ENCODE measurements at places on chromosomes 2 and 18.

DNA sequence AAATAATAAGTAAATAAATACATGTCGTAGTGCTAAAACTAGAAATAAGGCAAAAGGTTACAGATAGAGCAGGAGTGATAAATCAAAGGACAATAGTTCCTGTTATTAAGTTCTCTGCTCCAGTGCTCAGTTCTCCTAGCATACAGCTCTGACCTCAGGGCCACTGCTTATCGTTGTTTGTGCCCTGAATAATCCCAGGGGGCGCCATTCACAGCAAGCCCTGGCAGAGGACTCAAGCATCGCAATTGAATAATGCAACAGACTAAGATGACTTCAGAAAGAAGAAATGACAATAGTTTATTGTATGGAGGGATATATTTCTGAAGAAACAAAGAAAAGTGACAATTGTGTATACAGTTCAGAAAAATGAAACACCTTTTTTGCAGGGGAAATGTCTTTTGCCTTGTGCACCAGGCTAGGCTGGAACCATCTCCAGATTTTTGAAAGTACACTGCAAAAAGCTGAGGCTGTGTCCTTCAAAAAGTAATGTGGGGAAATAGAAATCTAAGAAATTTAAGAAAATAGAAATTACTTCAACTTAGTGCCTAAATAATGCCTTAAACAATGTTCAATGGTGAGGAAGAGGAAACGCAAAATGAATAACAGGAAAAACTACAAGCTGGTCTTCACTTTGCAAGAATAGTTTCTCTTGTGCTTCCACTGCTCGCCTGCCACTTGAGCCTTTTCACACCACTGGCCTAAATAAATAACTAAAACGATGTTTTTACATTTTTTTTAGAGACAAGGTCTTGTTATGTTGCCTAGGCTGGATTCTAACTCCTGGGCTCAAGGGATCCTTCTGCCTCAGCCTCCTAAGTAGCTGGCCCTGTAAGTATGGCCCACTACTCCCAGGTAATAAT, 19.0 kb upstream of the CCNYL1 start:
- peak; percentile 35 for DNase-seq

- DNase-seq = no peak
These were observed 85.9 kb upstream of the RTN4 start for GRCh38 chr2:55136138-55136541.

DNA sequence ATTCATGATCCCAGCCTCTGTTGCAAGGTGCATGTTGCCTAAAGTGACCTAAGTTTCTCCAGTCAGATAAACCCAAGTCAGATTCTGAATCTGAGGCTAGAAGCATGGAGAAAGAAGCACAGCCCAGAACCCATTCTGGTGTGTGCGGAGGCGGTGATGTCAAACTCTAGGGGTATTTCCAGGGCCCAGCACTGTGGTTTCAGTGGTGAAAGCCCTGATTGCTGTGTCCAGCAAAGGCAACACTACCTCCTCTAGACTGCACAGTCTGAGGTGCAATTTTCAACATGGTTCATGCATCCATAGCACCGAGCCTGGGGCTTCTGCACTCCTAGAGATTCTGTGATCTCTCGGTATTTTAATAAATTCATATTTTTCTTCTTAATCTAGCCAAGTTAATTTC, 264.8 kb upstream of the KLHL29 start:
- no peak for DNase-seq

DNA sequence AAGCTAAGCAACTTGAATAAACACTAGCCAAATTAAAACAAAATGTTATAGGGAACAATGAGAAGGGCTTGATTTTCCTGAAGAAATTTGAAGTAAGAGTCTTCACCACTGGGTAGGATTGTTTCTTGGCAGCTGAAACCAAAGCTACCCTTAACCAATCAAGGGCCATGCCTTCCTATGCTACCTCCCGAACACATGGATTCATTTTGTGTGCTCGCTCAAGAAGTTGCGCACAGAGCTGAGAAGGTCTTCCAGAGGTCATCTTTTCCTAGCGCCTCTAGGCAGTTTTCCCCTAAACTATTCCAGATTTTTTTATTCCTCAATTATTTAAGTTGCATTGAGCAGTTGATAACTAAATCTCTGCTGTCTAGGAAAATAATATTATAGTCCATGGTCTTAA, 264.6 kb downstream of the RBM43 start:
- no peak for DNase-seq

GRCh38 chr18:76347341-76347740, 147.7 kb downstream of the ZNF516 start:
- DNase-seq = no peak

- no peak for DNase-seq
These were observed 12.5 kb downstream of the HDLBP start for GRCh38 chr2:241302759-241303651.

- no peak for DNase-seq
These were observed 113.7 kb upstream of the SPRED2 start for GRCh38 chr2:65545837-65546805.

- no peak for DNase-seq
These were observed 51.0 kb upstream of the FAHD2A start for GRCh38 chr2:95351598-95351915.

- DNase-seq = no peak
These were observed 102.5 kb upstream of the SLC35G4 start for GRCh38 chr18:11506856-11507255.

DNA sequence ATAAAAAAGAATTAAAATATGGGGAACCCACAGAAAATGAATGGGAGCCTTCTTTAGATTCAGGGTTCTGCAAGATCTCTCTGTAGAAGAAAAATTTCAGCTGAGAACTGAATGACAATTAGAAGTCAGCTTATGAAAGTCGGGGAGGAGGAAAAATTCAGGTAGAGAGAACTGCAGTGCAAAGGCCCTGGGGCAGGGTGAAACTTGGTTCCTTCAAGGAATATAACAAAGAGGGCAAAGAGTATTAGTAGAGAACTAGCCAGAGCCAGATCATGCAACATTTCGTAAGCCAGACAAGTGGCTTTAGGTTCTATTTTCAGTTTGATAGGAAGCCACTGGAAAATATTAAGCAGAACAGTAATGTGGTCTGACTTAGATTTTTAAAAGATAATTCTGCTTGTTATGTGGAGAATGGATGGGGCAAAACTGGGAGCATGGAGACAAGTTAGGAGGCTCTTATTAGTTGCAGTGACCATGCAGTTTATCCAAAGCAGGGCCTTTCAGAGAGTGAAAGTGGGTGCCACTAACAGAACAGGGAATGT, 27.9 kb downstream of the RAB27B start:
- DNase-seq = no peak

- no peak for DNase-seq
These were observed 74.1 kb upstream of the DSEL start for GRCh38 chr18:67590571-67591141.

GRCh38 chr2:216880509-216881184, 20.8 kb upstream of the TNP1 start:
- DNase-seq = no peak

DNA sequence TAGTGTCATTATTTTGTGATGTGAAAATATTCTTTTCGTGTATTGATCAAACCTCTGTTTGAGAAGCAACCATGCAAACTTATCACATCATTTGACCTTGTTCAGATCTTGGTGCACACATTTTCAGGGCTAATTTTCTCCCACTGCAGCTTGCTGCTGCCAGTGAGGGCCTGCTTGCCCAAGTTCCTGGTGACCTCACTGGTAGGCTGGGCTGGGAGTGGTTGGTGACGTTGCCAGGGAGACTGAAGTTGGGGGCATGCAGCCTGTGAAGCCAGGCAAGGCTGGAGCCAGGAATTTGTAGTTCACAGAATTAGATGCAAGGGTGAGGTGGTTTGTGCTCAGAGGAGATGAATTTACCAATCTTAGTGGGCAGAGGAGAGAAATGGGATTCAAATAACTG, 38.5 kb downstream of the PARD3B start:
- DNase-seq = no peak

- no peak for DNase-seq
These were observed 120.6 kb downstream of the PTRHD1 start for GRCh38 chr2:24672589-24672988.

GRCh38 chr2:4417771-4418170, 714.4 kb downstream of the DCDC2C start:
- no peak for DNase-seq

DNA sequence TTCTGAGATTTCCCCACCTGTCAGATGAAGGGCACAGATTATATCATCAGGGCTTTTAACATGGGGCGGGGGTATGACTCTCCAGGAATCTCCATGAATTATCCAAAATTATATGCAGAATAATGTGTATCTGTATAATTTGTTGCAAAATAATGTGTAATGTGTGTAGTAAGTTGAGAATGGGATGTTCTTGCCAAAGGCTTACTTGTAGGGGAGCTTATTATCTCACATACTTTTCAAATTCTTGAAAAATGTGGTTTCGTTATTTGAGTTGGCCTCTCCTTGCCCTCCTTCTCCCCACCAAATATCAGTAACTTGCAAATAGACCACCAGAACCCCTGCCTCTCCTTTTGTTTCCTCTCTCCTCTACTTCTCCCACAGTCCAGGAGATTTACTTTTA, 35.6 kb downstream of the UBR3 start:
- no peak for DNase-seq

DNA sequence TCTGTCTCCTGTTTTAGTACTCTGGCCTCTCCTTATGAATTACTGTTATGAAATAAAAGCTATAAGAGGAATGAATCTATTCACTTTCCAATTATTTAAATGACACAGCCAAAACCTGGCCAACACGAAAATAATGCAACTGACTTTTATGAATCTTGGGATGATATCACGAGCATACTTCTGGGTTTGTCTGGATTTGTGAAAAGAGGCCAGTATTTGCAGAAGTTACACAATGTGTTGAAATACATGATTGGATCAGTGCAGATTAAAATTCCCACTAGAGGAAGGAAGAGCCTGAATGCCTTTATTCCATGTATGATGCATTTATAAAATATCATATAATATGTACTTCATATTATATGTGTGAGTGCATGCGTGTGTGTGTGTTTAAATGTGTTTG, 418.2 kb downstream of the GRB14 start:
- DNase-seq = no peak

- DNase-seq = no peak
These were observed 220.8 kb downstream of the CDH2 start for GRCh38 chr18:27956001-27956640.

DNA sequence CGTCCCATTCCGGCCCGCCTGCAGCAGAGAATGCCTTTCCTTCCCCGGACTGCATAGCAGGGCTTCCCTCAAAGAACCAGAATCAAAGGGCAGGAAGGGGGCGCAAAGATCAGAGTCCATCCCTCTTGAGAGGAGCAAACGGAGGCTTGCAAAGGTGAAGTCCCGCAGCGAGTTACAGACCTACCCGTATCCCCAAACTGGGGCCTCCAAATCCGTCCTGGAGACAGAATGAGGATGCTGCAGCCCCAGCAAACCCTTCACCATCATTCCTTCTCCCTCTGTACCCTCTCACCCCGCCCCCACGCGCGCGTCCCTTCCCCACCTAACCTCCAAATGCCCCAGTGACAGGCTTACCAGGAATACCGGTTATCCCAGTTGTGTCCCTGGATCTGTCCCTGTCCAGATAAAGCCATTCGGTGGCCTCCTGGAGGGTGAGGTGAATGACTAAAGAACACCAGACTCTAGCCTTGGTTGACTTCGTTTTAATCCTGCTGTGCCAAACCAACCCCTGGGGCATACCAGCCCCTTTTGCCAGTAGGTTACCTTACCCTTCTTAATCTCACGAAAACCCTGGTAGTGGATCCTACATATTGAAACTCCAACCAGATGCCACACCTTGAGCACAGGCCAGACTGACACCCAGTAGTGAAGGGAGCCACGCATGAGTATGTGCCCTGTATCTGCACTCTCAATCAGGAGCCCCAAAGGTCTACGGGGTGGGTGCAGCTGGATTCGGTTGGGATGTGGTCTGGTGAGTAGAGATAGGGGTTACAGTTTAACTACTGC, 961 bp upstream of the SLC40A1 start:
- no peak for DNase-seq

DNA sequence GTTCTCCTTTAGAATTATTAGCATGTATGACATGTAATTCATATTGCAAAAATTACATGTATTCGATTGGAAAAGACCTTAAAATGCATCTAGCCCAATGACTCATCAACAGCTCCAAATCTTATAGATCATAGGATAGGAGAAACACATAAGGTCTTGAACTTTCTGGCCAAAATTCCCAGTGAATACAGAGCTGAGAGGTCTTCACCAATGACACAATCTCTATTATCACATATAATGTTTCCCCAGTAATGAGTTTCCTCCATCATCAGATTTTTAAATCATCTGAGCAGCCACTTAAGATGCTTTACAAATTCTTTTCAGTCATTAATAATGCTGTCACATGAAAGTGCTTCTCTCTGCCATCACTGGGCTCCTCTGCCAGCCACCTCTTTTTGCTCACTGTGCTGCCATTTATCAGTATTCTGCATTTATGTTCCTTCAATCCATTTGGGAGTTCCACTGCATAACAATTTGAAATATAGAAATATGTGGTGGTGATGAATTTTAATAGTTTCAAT, 804.9 kb downstream of the SUCLG1 start:
- no peak for DNase-seq

DNA sequence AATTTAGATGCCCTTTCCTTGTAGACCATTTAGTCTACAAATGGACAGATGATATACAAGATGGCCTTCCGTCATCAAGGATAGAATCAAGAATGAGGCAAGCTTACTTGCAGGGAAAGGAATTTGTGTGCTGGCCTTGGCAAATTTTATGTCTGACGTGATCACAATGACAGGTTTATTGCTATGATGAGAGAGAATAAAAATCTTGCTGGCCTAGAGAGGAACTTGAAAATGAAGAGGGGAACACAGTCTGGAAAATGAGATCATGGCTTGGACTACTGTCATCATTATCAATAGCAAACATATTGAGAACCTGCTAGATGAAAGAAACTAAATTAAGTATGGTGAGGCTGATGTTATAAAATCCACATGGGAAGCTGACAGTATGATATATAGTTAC, 66.0 kb downstream of the CSRNP3 start:
- DNase-seq = no peak

- no peak for DNase-seq
These were observed 338.6 kb downstream of the STK39 start for GRCh38 chr2:167908786-167909185.

- no peak for DNase-seq
These were observed 113.6 kb downstream of the MCFD2 start for GRCh38 chr2:46801731-46802664.

GRCh38 chr2:43218155-43218701, 8.2 kb downstream of the ZFP36L2 start:
- DNase-seq = no peak

GRCh38 chr2:217366966-217367365, 507.1 kb upstream of the TNP1 start:
- DNase-seq = no peak

All from activated CD4-positive, alpha-beta T cell treated with anti-CD3 and anti-CD28 coated beads for 1 hour (primary cell).